Myometrial cell (primary cell): ENCODE measurements at places on chromosomes 1 and 21. TPM values are rescaled to one million over a fixed set of nuclear protein-coding genes. Genes with fewer than 3 reads are reported as not detected.

Gene ACOT11
- 2.3 and 2.8 TPM in 2 replicates for total RNA-seq

Gene TGFBR3
- 8.7 and 10.4 TPM in 2 replicates for total RNA-seq

Gene HPCA
- 0.29 TPM in 1 of 2 replicates, not detected in the other for total RNA-seq

Gene IL22RA1
- total RNA-seq, result 0.18 TPM in 1 of 2 replicates, not detected in the other

Gene NFASC
- not detected in 2 replicates for total RNA-seq
